ENCODE measurements at places on chromosomes 5 and 9. TPM values are rescaled to one million over a fixed set of nuclear protein-coding genes. Genes with fewer than 3 reads are reported as not detected.

Gene NRG2
- total RNA-seq: not detected

GRCh38 chr5:122222580-122222979 lies 89.5 kb upstream of the SNCAIP start:
- no peak overlapping the region for H3K27ac ChIP-seq
- H3K36me3 ChIP-seq: no peaks in the 10 kb centered on the region
- no peaks in the 10 kb centered on the region for H3K27me3 ChIP-seq

DNA sequence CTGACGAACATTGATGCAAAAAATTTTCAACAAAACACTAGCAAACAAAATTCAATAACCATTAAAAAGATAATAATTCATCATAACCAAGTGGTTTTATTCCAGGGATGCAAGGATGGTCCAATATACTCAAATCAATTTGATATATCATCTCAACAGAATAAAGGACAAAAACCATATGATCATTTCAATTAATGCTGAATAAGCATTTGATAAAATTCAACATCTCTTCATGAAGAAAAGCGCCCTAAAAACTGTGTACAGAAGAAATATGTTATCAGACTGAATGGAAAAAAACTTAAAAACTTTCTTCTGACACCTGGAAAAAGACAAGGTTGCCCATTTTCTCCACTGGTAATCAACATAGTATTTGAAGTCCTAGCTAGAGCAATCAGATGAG lies 720.3 kb upstream of the RGMB start:
- H3K4me3 ChIP-seq: no peak overlapping the region
- H3K4me1 ChIP-seq: no peaks in the 10 kb centered on the region
- H3K27me3 ChIP-seq: no peaks in the 10 kb centered on the region
- H3K36me3 ChIP-seq: no peaks in the 10 kb centered on the region

DNA sequence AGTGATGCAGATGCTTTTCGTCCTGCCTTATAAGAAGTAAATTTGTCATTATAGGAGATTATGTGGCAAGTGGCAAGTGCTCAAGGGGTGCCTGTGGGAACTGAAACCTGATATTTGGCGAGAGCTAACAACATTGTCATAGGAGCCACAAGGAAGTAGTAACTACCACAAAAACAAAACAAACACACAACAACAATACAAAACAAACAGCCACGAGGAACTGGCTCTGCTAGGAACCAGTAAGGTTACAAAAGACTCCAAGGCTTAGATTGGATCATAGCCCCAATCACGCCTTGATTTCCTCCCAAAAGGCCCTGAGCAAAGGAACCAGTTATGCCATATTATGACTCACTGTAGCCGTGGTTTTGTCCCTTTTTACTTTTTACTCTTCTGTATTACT lies 1045.2 kb downstream of the CDH12 start:
- no peaks in the 10 kb centered on the region for H3K36me3 ChIP-seq
- H3K4me3 ChIP-seq: no peak overlapping the region
- DNase-seq: no peak
- no peak overlapping the region for H3K27ac ChIP-seq
- no peaks in the 10 kb centered on the region for H3K27me3 ChIP-seq
